COR-L47 (cell line): ENCODE measurements at places on chromosomes 16 and 17.

- DNase-seq, result no peak
These were observed 34.3 kb upstream of the SHISA9 start for GRCh38 chr16:12866981-12867551.

DNA sequence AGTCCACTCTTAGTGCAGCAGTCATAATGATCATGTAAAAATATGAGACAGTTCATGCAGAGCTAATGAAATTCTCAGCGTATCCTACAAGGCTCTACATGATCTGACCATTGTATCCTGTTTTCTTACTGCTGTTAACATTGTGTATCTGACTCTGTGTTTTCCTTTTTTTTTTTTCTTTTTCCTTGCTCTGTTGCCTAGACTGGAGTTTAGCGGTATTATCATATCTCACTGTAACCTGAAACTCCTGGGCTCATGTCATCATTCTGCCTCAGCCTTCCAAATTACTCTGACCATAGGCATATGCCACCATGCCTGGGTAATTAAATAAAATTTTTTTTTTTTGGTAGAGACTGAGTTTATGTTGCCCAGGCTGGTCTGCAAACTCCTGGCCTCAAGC is 12.1 kb downstream of the DUS2 start:
- DNase-seq, result no peak

DNA sequence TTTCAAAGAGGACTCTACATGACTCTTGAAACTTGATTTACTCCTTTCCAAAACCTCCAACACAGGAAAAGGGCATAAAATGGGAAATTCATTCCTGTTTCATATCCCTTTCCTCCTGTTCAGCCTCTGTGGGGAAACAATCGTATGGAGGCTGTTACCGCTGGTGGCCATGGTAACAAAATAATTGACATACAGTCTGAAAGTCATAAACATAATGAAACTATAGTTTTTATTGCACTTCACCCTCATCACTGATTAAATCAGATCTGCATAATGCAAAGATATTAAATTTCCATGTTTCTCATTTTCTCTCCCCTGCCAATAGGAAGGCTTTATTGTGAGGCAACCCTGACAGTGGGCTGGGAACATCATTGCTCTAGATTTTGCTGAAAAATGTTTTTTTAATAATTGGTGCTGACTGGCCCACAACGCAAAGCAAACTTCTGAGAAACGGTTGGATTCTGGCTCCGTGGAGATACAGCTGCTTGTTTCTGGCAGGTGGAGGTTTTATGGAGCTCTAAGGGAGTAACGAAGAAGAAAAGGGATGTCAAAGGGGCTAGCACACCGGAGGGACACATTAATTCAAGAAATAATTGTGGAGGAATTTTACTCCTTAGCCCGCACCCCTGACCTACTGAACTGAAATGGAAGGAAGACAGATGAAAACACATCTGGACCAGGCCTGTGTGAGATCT is 154.2 kb upstream of the SHISA6 start:
- DNase-seq, result no peak

- no peak for DNase-seq
These were observed 73.7 kb downstream of the ZFHX3 start for GRCh38 chr16:72974142-72974769.

DNA sequence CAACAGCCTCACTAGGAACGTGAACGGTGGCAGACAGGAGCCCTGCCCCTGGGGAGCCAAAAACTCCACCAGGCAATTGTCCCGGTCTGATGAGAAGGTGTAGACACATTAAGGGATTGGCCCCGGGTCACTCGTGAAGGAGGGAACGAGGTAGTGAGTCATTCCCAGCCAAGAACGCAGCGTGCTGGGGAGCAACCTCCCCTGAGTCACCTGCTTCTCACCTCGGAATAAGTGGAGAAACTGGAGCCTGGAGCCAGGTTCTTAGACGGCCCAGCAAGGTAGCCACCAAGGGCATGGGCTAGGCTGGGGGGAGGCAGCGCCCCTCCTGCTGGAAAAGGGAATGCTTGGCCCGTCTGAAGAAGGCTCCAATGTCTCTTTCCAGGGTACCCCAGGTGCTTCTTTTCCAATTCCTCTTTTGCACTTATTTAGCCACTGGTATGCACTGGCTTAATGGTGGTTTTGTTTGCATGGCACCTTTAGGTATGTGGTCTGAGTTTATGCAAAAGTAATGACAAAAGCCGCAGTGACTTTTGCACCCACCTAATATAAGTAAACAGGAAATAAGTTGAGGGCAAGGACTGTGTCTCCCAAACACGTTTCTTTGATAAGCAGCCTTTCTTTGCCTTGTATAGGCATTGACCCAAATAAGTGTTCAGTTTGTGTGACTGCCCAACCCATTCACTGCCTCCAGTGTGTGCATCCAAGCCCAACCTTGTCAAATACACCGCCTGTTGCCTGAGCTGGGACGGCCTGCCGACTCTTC is 1.8 kb upstream of the HELZ start:
- no peak for DNase-seq

- DNase-seq, result no peak
These were observed 59.6 kb upstream of the IL34 start for GRCh38 chr16:70586731-70587130.

DNA sequence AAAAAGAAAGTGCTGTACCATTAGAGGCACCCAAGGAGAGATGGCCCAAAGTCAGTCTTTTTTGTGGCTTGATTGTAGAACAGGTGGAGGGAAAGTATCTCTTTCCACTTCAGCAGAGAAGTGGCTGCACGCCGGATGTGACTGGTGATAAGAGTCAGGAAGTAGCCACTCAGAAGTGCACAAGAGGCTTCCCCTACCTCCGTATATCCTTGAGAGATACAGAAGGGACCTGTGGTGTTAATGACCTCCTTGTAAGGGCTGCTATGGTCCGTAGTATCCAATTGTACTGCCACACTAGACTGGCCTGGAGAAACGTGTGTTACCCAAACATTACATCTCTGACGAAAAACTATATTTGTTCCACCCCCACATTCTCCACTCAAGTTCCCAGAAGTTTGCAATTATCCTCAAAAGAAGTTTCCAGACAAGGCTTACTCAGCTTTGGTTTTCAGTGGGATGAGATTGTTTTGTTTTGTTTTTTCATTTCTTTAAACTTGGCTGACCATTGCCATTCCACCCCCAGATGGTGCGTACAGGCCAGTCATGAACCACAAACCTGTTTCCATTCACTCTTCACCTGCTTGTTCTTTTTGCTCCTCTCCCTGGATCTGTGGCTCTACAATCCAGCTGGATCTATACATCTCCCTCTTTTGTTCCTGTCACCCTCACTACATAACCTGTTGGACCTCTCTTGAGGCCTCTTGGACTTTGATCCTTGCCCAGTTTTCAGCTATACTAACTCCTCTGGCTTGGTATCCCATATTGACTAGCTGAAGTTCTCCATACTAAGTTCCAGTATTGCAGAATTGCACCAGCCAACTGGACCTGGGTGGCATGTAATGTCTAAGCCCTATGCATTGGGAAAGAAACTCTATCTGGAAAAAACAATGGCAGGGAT is 20.7 kb upstream of the MED13 start:
- DNase-seq, result no peak

DNA sequence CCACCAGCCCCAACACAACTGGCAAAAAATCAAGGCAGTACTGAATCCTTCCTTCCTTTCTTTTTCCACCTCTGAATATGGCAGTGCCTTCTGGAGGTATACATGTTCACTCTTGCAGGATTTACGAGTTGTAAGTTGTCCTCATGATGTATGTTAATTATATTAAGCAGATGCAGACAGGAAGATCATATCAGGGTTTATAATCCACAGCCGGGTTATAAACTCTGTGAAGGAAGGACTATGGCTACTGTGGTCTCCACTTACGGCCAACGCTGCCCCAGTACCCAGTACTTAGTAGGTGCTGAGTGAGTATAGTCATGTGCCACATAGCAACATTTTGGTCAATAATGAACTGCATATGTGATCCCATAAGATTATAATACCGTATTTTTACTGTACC is 19.6 kb upstream of the IRX5 start:
- no peak for DNase-seq
